ENCODE measurements at places on chromosomes 11 and 22.

DNA sequence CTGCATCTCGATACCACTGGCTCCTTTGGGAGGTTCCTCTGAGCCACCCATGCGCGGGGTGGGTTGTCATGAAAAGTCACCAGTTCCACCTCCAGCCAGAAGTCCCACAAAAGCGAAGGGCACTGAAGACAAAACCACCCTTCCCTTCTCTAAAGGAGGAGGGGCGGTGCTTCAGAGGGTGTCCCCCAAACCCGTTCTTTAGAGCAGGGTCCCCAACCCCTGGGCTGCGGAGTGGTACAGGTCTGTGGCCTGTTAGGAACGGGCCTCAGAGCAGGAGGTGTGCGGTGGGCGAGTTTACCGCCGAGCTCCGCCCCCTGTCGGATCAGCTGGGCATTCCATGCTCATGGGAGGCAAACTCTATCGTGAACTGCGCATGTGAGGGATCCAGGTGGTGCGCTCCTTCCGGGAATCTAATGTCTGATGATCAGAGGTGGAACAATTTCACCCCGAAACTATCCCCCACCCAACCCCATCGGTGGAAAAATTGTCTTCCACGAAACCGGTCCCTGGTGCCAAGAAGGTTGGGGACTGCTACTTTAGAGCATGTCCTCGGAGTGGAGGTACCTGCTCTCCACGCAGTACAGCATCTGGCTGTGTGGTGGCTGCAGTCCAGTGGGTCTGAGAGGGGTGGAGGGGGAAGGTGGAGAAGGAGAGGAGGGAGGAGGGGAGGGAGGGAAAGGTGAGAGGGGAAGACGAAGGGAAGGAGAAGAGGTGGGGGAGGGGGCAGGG, 72.9 kb upstream of the SEPTIN5 start:
- DNase-seq, result peak; percentile 37

GRCh38 chr11:70082829-70083228, 4.7 kb downstream of the ANO1 start:
- DNase-seq, result no peak

DNA sequence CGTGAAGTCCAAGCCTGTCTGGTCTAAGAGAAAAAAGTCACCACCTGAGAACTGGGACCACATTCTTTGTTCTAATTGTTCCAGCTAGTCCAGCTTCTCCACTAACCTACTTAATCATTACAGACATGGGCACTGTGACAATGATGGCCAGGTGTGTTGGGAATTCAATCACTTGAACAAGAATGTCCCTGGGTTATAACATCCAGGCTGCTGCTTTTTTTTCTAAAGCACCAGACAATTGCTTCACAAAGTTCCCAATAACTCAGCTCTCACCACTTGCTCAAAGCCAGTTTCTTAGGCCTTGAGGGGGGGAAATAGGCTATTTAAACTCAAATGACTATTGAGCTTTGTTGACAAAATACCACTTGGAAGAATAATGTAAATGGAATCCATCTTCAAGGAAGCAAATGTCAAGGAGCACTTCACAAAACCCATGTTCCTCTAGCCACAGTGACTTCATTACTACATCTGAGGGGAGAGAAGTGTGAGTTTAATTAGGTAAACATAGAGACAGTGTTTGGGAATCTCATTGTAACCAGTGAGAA, 80.3 kb downstream of the ME3 start:
- peak; percentile 66 for DNase-seq

GRCh38 chr11:119615003-119615881, 113.8 kb downstream of the NECTIN1 start:
- DNase-seq, result peak; percentile 81

DNA sequence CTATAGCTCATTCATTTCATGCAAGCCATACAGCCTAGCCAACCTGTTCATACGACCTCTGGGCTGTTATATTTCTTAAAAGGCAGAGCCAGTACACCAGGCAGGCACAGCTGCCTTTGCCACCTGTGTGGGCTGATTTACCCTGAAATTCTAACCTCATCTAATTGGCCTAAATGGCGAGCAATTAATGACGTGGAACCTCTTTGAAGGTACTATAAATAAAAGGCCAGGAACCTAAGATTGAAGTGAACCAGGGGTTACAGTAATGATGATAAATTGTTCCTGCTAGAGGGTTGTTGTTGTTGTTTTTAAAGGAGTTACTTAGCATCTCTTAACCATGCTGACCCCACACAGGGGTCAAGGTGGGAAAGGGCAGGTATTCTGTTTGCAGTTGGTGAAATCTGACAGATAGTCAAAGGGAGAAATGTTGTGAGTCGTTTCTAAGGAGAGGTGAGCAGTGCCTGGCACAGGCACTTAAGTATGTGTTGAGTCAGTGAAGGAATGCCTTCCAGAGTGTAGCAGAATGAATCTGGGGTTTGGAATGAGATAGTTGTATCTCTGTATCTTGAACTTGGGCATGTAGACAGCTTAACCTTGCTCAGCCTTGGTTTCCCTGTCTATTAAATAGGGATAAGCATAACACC, 213.5 kb upstream of the NAV2 start:
- DNase-seq, result peak; percentile 18

- no peak for DNase-seq
These were observed 14.2 kb upstream of the CSRP3 start for GRCh38 chr11:19216021-19216420.

- DNase-seq, result peak; percentile 27
These were observed 155.8 kb downstream of the C11orf91 start for GRCh38 chr11:33544593-33545373.

DNA sequence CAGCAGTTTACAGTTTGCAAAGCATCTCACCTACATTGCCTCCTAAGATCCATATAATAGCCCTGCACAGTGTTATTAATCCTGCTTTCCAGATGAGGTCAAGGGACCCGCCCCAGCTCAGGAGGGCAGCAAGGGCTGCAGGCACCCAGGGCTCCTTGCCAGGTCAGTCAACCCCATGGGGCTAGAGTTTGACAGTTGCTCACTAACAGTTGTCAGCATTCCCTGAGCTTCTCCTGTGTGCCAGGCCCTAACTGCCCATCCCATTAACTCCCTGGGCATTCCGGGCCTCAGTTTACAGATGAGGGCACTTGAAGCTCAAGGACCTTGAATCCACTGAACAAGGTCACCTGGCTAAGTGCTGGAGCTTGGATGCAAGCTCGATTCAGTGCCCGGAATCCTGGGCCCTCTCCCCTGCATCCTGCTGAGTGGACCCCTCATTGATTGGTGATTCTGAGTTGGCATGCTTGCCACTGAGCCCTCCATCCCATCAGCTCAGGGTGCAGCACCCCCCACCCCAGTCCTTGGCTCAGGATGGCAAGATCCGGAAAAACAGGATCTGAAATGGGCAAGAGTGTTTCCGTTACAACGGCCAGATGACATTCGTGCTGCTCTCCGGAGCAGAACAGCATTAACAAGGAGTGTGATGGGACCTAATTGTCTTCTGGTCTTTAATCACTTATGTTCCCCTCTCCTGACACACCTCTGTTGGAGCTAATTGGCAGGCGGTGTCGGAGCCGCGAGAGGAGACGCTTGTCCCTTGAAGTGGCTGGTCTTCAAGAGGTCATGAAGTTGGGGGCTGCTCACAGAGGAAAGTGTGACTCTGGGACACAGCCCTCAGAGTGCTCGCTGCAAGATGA, 87.4 kb upstream of the SHISAL1 start:
- DNase-seq, result no peak

- DNase-seq, result no peak
These were observed 1.7 kb upstream of the IL2RB start for GRCh38 chr22:37151401-37151800.

GRCh38 chr11:79427611-79428327, 13.1 kb downstream of the TENM4 start:
- DNase-seq, result no peak

- no peak for DNase-seq
These were observed 58.6 kb downstream of the UVRAG start for GRCh38 chr11:75873417-75874221.

GRCh38 chr11:69939551-69940245, 120.5 kb upstream of the FGF3 start:
- no peak for DNase-seq

- DNase-seq, result no peak
These were observed 9.4 kb downstream of the SIGIRR start for GRCh38 chr11:405323-405953.

GRCh38 chr11:58775066-58775708, 43.4 kb upstream of the GLYAT start:
- no peak for DNase-seq

DNA sequence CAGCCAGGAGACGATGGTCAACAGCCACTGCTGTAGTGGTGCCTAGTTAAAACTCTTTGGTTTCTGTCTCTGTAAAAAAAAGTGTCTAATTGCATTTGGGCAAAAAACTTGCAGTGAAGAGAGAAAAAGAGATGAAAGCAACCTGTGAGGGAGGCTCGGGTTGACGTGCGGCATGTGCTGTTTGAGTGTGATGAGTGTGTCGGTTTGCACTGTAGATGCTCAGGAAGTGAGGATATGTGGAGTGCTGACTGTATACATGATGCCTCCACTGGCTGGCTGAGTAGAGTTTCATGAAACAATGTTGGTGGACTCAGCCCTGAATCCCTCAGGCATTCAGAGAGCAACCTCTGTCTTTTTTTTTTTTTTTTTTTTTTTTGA, 4.3 kb upstream of the DGCR6L start:
- DNase-seq, result no peak

- no peak for DNase-seq
These were observed 9.6 kb upstream of the SCGB2A2 start for GRCh38 chr11:62260261-62260953.

DNA sequence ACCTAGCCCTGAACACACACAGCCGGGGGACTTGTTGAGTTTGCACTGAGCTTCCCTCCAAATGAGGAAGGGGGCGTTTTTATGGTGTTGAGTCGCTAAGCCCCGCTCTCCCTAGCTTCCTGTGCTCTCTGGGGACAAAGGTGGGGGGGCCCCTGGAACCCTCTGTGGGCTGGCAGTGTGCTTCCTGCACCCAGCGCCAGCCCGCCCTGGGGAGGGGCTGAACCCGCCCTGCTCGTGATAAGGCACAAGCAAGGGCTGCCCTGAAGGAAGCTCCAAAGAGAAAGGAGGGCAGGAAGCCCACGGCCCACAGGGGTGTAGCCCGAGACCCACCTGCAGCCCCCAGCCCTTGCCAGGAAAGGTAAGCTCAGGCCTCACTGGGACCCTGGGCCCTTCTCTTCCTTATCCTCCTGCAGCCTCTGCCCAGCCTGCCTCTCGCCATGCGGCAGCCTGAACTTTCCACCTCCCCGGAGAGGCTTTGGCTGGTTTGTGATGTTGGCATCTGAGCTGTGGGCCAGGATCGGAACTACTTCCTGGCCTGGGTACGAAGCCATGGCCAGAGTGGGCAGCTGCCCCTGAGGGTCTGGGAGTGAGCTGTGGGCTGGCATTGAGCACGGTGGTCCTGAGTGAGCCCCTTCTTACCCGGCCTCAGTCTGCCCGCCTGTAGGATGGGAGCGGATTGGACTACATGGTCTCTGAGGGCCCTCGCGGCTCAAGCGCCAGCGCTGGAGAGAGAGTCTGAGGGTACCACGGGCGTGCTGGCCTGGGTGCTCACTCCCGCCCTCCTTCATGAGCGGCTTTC, at the start of gene FERMT3:
TSS of gene FERMT3 (plus strand) at position 265 of the 799 bp plus-strand sequence. CDS start 644 bp downstream, outside the sequence.
- no peak for DNase-seq

- no peak for DNase-seq
These were observed 305.6 kb downstream of the TBC1D22A start for GRCh38 chr22:47067911-47068625.

DNA sequence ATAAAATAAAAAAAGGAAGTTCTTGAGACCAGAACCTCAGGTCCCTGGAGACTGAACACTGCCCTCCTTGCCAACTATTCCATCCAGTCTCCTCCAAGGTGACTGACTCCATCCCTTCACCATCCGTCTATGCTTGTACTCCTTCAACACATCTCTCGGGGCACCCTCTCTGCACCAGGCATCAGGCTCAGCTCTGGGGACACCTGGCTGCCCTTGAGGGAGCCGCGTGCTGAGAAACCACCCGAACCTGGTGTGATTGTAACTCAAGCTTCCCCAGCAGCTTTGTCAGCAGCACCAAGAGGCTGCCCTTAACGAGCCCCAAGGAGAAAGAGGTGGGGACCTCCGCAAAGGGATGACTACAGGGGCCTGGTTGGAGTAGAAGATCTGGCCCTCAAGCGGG, 1.7 kb downstream of the PTPN5 start:
- no peak for DNase-seq

- peak; percentile 42 for DNase-seq
These were observed 340.8 kb downstream of the MN1 start for GRCh38 chr22:27460591-27461347.

- DNase-seq, result no peak
These were observed 18.2 kb downstream of the MIF start for GRCh38 chr22:23912293-23912903.

DNA sequence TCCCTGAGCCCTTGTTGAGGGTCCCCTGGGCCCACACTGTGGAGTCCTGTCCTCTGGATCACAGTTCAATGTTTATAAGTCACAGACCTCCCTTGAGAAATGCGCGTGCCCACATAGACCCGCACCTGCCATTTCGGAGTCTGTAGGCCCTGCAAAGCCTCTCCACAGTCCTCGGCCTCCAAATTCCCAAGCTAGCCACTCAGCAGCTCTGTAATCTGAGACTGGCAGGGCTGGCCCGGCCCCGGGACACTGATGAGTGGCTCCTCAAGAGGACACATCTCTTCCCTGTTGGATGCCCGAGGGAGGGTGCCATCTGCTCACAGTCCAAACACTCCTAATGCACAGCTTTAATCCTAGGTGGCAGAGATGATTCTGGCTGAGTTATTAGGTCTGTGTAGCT, 39.1 kb downstream of the B3GAT1 start:
- DNase-seq, result no peak

DNA sequence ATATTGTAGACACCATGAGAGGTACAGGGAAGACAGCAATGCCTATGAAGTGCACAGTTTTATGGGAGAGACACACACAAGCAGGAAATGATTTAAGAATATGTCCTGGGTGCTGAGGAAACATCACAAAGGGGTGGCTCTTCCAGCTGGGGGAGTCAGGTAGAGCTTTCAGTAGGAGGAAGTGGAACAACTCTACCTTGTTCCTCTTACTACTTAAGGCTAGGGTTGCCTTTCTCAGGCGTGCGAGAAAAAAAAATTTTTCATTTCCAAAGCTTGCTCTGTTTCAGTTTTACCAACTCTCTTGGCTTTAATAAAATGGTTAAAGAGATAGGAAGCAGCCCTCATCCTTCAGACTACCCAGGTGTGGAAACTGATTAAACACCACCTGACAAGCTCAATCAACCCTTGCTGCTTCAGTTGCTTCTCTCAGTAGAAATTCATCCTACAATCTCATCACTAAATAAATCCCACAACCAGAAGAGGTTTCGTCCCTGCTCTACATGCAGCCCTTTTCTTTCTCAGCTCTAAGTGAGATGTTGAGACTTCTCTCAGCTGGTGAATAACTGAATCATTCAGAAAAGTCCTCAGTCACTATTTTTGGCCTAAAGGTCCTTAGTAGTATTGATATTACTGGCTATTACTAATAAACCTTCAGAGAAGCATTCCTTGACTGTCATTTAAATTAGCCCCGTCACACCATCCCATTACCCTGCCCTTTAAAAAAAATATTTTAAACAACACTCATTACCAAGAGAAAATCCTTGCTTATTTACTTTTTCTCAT, 5.9 kb downstream of the ABTB2 start:
- DNase-seq, result no peak

- no peak for DNase-seq
These were observed 15.9 kb downstream of the PEX26 start for GRCh38 chr22:18093661-18094060.
